ENCODE measurements at places on chromosomes 2 and 18.

DNA sequence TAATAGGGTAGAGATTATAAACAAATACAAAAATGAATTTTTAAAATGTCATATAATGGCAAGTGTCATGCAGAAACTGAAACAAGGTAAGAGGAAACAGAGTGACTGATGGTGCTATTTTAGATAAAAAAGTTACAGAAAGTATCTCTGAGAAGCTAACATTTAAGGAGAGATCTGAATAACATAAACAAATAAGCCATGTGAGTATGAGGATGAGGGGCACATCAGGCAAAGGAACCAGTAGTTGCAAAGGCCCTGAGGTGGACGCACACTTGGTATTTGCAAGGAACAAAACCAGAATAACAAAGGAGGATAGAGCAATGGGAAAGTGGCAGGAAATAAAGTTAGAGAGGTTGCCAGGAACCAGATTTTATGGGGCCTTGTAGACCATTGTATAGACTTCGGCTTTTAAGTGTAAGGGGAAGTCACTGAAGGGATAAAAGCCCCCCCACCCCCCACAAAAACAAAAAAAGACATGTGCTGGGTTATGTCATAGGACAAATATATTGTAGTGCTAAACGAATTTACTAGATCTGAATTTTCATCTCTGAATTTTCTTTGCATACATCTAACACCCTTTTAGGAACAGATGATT, 159.2 kb downstream of the DTNB start:
- DNase-seq, result no peak

DNA sequence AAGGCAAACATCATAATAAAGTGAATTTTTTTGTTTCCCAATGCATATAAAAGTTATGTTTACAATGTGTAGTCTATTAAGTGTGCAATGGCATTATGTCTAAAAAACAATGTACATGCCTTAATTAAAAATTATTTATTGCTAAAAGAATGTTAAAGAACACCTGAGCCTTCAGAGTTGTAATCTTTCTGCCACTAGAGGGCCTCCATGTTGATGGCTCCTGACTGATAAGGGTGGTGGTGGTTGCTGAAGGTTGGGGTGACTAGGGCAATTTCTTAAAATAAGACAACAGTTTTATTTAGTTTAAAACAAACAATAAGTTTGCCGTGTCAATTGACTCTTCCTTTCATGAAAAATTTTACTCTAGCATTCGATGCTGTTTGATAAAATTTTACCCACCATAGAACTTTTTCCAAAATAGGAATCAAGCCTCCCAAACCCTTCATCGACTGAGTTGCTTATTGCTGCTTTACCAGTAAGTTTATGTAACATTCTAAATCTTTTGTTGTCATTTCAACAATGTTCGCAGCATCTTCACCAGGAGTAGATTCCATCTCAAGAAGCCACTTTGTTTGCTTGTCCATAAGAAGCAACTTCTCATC, 32.3 kb downstream of the MAP3K2 start:
- no peak for DNase-seq

DNA sequence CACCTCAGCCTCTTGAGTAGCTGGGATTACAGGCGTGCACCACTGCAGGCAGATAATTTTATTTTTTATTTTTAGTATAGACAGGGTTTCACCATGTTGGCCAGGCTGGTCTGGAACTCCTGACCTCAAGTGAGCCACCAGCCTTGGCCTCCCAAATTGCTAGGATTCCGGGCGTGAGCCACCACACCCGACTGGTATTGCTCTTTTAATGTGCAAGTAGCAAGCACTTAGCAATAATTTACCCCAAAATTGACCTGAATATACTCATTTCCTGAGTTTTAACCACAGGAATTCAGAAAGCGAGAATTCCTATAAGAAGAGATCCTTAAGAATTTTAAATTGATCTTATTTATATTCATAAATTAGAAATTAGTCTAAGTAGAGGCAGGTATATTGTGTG, 169.1 kb downstream of the CDH2 start:
- no peak for DNase-seq

- DNase-seq, result no peak
These were observed 43.1 kb downstream of the VSNL1 start for GRCh38 chr2:17583646-17584045.

DNA sequence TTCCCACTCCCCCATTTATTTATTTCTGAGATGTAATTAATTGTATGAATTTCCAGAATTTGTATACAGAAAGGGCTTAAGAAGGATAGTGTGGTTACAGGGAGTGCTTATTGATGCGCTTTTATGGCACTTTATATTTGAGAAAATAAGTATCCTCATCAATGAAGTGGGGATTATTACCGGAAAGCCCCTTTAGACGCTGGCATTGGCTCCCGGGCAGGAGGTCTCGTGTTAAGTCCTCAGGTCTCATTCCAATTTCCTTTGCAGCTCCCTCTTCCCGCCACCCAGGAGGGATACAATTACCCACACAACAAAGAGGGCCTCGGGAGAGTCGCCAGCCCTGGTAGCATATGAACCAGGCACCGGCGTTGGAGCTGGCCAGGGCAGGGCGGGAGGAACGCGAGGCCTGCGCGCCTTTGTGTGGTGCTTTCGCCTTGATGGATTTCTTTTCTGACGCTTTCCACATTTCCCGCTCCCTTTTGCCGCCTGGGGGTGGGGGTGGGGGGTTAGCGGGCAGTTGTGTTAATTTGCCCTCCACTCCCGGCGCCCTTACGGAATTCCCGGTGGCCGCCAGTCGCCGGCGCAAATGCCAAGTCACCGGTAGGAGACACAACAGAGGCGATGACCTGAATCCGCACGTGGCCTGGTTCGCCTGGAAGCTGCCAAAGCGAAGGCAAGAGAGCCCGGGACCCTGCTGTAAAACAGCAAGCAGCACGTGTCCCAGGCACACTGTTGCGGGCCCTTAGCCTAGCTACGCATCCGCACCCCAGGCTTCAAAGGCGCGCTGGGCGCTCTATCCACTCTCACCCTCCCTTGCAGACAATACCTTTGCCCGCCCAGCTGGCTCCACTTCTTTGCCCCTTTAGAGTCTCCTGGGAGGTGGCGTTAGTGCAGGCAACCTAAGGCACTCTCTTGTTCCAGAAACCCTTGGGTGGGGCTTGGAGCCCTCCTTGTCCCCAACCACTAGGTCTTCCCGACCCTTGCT, 3.3 kb downstream of the GAD1 start:
- no peak for DNase-seq

Data from thoracic aorta (tissue), 2 donors.